ENCODE measurements at places on chromosomes 13 and 19.

DNA sequence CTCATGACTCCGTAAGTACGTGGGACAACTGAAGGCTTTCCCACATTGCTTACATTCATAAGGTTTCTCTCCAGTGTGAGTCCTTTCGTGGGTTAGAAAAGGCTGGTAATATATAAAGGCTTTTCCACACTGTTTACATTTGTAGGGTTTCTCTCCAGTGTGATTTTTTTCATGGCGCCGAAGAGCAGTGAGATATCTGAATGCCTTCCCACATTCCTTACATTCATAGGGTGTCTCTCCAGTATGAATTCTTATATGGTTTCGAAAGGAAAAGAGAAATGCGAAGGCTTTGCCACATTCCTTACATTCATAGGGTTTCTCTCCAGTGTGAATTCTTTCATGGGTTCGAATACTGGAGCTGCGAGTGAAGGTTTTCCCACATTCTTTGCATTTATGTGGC, 29.5 kb downstream of the ZNF490 start:
- no peak for DNase-seq

- DNase-seq: no peak
Observed at GRCh38 chr13:27919659-27919933, 204 bp upstream of the PDX1 start.

- DNase-seq: no peak
Observed at GRCh38 chr19:57978586-57979289, 4.4 kb upstream of the C19orf18 start.

- no peak for DNase-seq
Observed at GRCh38 chr13:37594550-37594949, 4.0 kb downstream of the POSTN start.

- DNase-seq: no peak
Observed at GRCh38 chr19:51181913-51182419, 39.9 kb downstream of the SIGLEC7 start.

DNA sequence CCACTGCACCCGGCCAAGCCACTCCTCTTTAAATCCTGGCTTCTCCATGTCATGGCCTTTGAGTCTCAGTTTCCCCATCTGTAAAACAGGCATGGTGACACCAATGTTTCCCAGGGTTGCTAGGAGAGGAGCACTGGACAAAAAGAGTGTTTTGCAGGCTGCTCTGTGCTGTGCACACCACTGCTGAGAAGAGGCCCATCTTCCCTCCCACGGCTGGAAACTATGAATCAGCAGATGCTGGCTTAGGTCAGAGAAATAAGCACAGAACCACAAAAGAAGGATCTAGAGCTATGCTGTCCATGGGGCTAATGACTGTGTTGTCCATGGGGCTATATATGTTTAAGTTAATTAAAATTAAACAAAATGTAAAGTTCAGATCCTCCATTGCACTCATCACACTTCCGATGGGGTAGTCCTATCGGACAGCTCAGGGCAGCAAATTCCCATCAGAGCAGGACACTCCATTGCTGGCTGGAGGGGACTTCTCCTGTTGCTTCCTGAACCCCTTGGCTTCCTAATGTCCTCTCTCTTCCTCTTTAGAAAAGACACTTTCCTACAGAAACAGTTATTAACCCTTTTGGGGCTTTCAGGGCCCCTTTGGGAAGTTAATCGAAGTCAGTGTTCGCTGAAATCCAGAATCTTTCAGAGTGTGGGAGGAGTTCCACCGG, 37.1 kb downstream of the TSHZ3 start:
- DNase-seq: peak; percentile 4

DNA sequence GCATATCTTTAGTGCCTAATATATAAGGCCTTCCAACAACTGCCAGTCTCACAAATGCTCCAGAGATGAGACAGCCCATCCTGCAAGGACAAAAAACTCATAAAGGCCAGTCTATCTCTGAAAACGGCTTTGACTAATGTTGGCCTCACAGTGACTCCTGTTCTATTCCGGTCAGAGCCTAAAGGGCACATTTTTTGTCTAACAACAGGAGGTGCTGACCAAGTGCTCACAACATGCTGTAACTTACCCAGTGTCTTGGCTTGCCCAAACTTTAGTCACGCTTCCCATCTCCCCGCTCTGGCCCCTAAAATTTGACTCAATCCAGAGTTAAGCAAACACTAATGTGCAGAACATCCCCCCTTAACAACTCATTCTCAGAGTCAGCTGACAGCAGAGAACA, 1411.2 kb upstream of the MIR17HG start:
- no peak for DNase-seq

DNA sequence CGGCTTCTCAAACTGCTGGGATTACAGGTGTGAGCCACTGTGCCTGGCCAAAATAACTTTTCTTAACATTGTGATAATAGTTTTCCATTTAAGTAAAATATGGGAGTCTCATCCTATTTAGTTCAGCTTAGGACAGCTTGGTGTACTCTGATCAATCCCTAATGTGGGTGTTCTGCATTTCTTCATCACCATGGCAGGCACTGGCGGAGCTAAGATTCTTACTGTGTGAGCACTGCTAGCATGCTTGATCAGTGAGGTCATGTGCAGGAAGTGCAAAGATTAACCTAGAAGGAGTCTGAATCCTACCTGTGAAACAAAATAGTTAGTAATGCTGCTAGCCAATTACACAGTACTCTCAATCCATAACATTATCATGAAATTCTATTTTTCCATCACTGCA, 1684.2 kb upstream of the SLC10A2 start:
- DNase-seq: no peak

DNA sequence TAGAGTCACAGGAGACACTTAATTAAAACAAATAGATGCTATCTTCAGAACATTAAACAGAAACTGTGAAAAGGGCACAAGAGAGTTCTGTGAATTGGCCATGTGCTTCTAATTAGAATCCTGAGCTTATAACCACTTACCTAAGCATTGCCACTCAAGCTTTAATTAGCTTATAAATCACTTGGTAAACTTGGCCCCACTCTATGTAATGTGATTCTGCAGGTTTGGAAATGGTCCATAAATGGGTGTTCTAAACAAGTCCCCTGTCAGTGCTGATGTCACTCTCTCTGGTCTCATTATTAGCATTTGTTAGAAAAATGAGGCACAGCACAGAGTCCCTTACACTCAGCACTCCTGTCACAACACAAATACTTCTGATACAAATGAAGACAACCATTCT, 18.0 kb downstream of the ZNF91 start:
- no peak for DNase-seq

DNA sequence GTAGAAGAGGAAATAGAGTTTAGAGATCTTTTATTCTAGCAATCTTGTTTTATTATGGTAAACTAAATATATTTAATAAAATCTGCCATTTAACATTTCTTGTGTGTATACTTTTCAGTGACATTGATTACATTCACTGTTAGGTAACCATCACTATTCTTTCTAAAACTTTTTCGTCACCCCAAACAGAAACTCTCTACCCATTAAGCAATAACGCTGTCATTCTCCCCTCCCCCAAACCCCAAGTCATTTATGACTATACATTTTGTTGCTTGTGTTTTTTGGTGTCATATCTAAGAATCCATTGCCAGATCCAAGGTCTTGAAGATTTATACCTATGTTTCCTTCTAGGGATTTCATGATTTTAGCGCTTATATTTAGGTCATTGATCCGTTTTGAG, 10.6 kb downstream of the URI1 start:
- no peak for DNase-seq

- no peak for DNase-seq
Observed at GRCh38 chr13:43433691-43434141, 353.1 kb downstream of the ENOX1 start.

GRCh38 chr19:16197188-16197621, 506 bp upstream of the AP1M1 start:
- no peak for DNase-seq

- no peak for DNase-seq
Observed at GRCh38 chr13:107234319-107235073, 666.6 kb upstream of the ARGLU1 start.
